ENCODE measurements at places on chromosomes 7 and 10.

- DNase-seq = no peak
These were observed 141.1 kb upstream of the LRRTM3 start for GRCh38 chr10:66784770-66785169.

GRCh38 chr7:3141326-3141725, 97.7 kb upstream of the CARD11 start:
- DNase-seq = no peak

DNA sequence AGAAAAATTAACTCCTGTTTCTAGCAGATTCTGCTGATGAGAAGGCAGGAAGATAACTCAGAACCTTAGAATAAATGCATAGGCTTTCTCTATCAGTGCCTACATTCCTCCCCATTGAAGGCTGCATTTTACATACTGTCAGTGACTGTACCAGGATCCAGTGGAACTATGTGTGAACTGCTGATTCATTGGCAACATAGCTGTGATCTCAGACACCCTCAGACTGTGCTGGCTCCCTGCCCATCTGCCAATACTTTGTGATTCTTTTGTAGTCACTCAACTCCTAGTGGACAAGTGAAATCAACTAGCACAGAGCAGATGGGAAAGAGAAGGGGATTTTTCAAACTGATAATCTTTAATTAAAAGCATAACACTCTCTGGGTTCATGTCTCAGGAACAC, 375.8 kb downstream of the MDFIC start:
- DNase-seq = no peak

- no peak for DNase-seq
These were observed 175.2 kb downstream of the BMPER start for GRCh38 chr7:34080513-34080912.

DNA sequence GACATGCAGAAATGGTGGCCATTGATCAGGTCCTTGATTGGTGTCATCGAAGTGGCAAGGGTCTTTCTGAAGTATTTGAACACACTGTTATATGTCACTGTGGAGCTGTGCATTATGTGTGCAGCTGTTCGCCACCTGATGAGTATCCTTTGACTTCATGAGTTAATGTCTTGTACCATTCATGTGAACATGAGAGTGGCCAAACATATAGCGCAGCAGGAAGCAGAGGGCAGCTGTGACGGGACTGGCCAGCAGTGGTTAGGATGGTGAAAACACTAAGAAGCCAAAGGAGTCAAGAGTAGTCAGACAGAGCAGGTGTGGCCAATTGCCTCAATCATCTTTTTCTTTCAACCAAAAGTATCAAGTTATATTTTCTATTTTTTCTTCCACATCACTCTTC, 167.4 kb downstream of the IMMP2L start:
- DNase-seq = no peak

DNA sequence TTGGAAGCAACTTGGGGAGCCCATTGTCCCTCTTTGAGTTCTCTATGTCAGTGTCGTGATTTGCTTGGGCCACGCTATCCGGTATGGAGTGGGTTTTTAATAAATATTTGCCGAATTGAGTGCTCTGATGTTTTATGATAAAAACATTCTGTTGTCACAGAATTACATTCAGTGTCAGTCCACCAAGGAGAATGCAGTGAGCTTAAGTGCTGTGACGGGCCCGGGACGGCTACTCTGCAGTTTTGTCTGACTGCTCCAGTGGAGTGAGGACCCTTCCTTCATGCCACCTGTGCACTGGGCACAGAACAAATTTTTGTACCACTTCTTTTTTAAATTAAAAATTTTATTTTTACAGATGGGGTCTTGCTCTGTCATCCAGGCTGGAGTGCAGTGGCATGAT, 76.0 kb downstream of the CARD11 start:
- no peak for DNase-seq

- DNase-seq = no peak
These were observed 63.8 kb downstream of the TASOR2 start for GRCh38 chr10:5748394-5748803.

- DNase-seq = no peak
These were observed 280.3 kb downstream of the AUTS2 start for GRCh38 chr7:69878591-69878990.

GRCh38 chr10:107931808-107932207, 767.3 kb upstream of the SORCS1 start:
- DNase-seq = no peak

DNA sequence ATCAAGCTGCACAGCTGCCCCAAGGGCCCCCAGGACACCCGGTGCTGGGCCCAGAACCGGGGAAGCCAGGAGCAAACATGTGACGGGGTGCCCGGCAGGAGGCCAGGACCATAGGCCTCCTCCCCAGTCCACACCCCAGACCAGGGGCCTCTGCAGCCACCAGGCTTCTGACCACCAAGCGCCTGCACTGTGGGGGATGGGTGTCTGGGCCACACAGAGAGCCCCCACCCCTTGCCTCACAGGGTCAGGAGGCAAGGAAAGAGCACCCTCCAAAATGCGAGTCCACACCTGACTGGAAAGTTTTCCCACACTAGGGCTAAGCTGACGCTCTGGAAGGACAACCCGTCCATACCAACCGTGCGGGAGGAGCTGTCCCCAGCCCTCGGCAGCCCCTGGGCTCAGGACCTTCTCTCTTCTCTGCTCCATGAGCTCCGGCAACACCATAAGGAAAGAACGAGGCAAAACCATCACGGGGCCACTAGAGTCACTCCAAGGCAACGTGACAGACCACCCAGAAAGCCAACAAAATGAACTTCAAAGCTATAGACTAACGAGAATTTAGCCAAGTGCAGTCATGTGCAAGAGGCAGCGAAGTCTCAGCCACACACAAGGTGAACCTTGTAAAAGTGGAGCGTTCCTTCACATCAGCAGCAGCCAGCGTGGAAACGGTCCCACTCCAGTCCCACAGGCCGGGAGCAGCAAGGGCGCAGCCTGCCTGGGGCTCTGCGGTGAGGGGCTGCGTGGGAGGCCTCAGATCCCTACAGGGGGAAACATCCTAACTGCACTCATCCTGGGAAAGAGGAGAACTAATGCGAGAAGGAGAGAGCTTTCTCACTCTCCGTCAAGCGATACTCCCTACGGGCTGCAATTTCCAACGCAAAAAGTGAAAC, 5.1 kb downstream of the STK32C start:
- no peak for DNase-seq

DNA sequence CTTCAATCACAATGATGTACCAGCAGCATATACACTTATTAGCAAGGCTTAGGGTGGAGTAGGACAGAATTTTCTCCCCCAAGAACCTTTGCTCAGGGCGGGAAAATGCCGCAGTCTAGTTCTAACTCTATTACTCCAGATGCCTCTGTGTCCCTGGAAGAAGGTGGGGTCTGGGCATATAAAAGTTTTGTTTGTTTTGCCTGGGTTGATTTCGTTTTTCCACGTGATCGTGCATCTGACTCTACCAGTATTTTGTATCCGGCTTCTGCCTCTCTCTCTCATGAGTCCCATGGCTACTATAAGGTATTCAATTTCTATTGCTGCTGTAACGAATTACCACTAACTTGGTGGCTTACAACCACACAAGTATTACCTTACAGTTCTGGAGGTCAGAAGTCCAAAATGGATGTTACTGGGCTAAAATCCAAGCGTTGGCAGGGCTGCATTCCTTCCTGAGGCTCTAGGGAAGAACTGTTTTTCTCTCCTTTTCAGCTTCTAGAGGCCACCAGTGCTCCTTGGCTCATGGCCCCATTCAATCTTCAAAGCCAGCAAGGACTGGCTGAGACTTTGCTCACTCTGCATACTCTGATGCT, 181.2 kb upstream of the PRSS58 start:
- no peak for DNase-seq

GRCh38 chr7:91299952-91300775, 35.9 kb downstream of the FZD1 start:
- DNase-seq = no peak

- no peak for DNase-seq
These were observed 139.3 kb downstream of the C1GALT1 start for GRCh38 chr7:7321681-7322080.

DNA sequence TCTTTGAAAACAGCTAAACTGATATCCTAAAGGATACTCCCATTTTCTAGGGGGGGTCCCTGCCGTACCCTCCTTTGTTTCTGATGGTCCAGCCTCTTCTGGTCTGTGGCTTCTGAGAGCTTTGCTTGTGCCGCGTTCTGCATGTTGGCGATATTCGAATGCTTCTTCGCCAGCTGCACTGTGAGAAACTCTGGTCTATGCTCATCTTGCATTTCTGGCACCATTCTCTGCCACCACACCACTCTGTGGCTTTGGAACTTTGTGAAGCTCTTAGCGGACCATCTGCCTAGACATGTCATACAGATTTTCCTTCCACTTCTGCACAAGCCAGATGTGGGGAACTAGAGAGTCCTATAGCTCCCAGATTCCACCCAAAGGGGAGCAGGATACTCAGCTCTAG, 197.2 kb downstream of the REEP3 start:
- DNase-seq = no peak

- DNase-seq = no peak
These were observed 55.5 kb downstream of the MET start for GRCh38 chr7:116727432-116728009.

GRCh38 chr7:130872341-130872740, 138.3 kb upstream of the KLF14 start:
- no peak for DNase-seq

Measured in activated gamma-delta T cell (primary cell).